Uterus (tissue), 4 donors: ENCODE measurements at places on chromosomes 7 and 10.

- peak; percentile 30 for DNase-seq
These were observed 95.1 kb downstream of the ITGA8 start for GRCh38 chr10:15624401-15625196.

DNA sequence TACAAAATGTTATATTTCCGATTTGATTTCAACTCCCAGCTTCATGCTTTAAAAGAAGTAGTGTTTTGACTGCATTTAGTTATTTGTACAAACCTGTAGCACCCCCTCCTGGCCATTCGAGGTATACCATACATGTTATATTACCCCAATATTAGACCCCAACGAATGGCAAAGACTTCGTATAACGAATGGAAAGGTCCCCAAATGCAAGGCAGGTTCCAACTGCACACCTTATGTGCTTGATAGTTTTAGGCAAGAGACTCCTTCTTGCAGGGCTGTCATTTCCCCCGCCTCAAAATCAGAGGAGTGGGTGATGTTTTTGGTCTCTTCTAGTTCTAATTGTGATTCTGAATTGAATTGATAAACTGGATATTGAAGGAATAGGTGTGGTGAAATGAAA lies 101.1 kb upstream of the TARP start:
- DNase-seq: no peak

DNA sequence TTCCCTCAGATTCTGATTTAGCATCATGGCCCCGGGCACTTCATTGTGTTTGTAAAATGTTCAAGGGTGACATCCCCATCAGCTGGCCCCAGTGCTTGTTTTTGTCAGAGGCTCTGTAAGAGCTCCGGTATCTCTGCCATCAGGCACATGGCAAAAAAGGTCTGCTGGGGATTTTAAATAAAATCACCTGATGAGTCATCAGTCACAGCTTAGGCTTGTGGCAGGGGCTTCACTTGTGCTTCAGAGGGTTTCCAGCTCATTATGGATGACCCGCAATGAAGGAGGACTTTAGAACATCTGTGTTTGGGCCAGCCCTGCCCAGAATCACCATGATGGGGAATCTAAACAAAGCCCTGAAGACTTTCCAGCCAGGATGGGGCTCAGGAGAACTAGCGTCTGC lies 259.9 kb downstream of the ZEB1 start:
- DNase-seq: no peak

DNA sequence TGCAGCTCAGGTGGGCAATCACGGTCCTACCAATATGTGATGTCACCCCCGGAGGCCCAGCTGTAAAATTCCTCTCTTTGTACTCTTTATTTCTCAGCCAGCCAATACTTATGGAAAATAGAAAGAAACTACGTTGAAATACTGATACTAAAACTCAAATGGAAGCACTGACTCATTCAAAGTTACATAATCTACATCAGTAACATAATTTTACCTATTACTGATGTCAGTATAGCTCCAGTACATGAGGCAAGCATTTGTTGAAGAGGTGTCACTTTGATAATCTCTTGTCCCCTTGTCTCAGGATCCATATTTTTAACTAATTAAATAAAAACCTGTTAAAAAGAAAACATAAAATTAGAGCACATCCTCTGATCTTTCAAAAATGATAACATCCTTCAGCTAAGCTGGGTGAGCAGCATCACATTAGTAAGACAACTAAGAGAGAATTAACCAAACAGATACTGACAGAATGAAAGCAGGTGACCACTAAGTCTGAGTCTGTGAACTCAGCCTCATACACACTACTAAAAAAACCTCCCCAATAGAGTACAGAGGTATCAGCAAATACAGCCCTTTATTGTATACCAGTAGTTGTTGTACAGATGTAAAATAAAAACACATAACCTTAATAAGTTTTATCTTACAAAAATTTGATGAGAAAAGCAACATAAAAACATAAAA lies 17.6 kb downstream of the SLC25A40 start:
- no peak for DNase-seq

DNA sequence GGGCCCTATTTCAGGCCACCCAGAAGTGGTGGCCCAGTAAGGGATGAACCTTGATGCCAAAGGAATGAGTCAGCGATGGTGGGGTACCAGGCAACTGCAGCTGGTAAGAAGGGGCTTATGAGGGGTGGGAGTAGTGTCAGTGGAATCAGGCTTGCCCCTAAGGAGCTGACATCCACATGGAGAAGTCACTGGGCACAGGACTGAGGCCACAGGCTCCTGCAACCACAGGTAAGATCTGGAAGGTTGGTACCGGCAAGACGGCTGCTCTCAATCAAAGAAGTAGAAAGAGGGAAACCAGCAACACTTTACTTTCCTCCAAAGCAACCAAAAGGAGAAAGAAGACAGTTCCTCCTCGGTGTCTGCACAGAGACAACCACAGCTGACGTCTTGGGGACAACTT lies 2.5 kb downstream of the GCK start:
- no peak for DNase-seq

DNA sequence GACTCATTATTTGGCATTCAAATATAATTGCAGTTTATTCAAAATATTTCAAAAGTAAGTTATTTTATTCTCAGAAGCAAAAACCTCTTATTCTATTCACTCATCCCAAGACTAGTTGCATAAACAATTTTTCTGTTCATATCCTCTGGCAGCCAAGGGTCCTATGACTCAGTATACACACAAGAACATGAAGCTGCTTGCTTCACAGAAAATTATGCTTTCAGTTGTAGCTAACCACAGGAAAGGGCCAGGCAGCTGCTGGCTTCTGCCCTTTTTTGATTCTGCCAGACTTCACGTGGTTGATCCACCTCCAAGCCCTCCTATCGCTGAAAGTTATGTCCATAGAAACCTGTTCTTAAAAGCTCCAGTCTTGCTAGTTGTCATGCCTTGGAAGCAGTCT lies 108.8 kb downstream of the ABCA13 start:
- DNase-seq: no peak

GRCh38 chr10:26799342-26799741 lies 61.4 kb downstream of the ABI1 start:
- no peak for DNase-seq

DNA sequence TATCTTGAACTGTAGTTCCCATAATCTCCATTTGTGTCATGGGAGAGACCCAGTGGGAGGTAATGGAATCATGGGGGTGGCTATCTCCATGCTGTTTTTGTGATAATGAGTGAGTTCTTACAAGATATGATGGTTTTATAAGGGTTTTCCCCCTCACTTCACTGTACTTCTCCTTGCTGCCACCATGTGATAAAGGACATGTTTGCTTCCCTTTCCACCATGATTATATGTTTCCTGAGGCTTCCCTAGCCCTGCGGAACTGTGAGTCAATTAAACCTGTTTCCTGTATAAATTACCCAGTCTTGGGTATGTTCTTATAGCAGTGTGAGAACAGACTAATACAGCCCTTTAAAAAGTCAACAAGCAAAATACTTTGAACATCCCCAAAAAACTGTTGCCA lies 427.7 kb downstream of the HTR7 start:
- DNase-seq: no peak

DNA sequence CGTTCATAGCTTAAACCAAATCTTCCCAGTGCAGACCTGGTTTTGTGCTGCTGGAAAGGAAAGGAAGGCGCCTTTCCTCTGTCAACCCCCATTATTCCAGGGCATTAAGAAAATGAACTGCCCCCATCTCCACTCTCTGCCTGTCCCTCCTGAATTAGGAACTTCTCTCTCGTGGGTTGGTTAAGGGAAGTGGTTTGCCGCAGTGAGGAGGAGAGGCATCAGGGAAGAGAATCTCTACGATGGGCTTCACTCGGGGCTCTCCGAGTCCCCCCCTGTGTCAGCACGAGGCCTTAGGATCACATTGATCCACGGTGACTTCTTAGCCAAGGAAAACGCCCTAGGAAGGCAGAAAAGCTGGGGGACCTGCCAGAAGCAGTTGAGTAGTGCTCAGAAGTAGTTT lies 53.9 kb upstream of the LYZL2 start:
- DNase-seq: no peak

- no peak for DNase-seq
These were observed 338.5 kb downstream of the ADARB2 start for GRCh38 chr10:1398626-1399410.

- DNase-seq: no peak
These were observed 1194.3 kb upstream of the CELF2 start for GRCh38 chr10:9823268-9823930.

GRCh38 chr7:25250386-25250785 lies 22.1 kb upstream of the NPVF start:
- DNase-seq: no peak

- DNase-seq: no peak
These were observed 614.2 kb upstream of the FOXK1 start for GRCh38 chr7:4067874-4068273.

- DNase-seq: no peak
These were observed 12.2 kb upstream of the ZNF273 start for GRCh38 chr7:64890761-64891362.

- DNase-seq: no peak
These were observed 534.7 kb downstream of the NRG3 start for GRCh38 chr10:82409671-82410070.

- no peak for DNase-seq
These were observed 461.9 kb downstream of the KCNMA1 start for GRCh38 chr10:77175631-77176222.

DNA sequence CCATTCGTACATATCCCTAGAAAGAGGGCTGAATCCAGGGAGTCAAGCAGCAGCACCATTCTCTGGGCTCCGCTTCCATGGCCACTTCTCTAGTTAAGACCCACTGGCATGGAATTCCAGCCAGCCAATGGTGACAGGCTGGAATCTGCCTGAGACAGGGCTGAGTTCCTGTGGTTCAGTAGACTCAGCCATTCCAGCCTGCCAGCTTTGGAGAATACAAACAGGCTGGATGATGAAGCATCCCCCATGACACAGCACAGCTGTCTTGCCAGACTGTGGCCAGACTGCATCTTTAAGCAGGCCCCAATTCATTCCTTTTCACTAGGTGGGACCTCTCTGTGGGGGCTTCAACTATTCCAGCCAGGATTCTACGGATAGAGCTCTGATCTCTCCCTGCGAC lies 329.6 kb downstream of the XPNPEP1 start:
- DNase-seq: no peak

- DNase-seq: no peak
These were observed 164.7 kb upstream of the NOBOX start for GRCh38 chr7:144568233-144568632.

GRCh38 chr7:129875745-129876411 lies 76.9 kb downstream of the UBE2H start:
- DNase-seq: no peak

- DNase-seq: no peak
These were observed 11.1 kb upstream of the TFEC start for GRCh38 chr7:116041615-116042014.

- no peak for DNase-seq
These were observed 98.8 kb downstream of the PFKFB3 start for GRCh38 chr10:6301488-6302075.

- DNase-seq: no peak
These were observed 34.7 kb downstream of the HYCC1 start for GRCh38 chr7:22979251-22979650.

GRCh38 chr7:155244675-155245074 lies 53.0 kb upstream of the INSIG1 start:
- DNase-seq: no peak

- DNase-seq: no peak
These were observed 692.3 kb upstream of the GALNT17 start for GRCh38 chr7:70439651-70440050.

GRCh38 chr7:138690495-138690894 lies 10.7 kb downstream of the SVOPL start:
- no peak for DNase-seq

DNA sequence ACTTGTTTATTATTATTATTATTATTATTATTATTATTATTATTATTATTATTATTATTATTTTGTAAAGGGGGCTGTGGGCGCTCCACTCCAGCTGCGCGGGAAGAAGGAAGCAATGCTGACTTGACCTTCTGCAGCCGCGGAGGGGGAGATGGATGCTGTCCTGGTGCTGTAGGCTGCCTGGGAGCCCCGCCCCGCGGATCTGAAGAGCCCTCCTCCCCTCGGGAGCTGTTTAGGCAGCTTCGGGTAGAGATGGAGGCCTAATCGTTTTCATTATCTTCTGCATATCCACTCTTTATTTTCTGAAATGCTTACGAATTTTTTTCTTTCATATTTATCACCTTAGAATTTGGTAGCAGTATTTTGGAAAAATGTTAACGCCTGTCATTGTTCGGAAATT lies 101.2 kb upstream of the KLF6 start:
- peak; percentile 59 for DNase-seq

- DNase-seq: no peak
These were observed 68.1 kb upstream of the SFMBT2 start for GRCh38 chr10:7478727-7479457.

- no peak for DNase-seq
These were observed 83.4 kb upstream of the SMNDC1 start for GRCh38 chr10:110387983-110388686.

DNA sequence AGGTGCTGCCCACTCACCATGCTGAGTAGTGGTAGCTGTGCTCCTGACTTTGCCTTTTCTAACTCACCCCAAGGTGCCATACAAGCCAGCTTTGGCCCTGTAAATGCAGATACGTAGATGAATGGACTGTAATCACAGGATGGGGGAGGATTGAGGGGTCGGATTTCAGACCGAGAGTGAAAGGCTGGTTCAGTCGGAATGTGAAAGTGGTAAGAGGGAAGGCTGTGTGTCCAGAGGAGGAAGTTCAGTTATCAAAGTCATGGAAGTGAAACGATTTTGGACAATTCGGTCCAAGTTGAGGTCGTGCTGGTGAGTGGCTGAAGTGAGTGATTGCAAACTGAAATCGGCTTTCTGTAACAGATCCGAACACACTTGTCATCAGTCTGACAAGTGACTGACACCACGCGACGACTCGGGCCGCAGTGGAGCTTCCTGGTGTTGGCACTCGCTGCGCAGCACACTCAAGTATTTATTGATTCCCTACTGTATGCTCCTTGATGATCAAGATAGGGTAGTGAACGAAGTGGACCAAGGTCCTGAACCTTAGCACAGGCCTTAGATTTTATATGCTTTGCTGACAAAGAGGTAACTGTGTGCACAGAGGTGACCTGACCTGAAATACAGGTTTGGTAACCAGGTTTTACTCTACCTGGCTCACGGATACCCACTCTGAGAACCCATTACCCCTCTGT lies 10.5 kb downstream of the ZNF282 start:
- no peak for DNase-seq

- DNase-seq: no peak
These were observed 301.3 kb downstream of the RNLS start for GRCh38 chr10:88281592-88282347.

- DNase-seq: no peak
These were observed 41.0 kb downstream of the ZEB1 start for GRCh38 chr10:31359979-31360378.

GRCh38 chr7:95476904-95477594 lies 8.7 kb upstream of the ASB4 start:
- peak; percentile 60 for DNase-seq
